ENCODE measurements at places on chromosomes 7 and 10.

GRCh38 chr7:141313896-141314295, 237.3 kb upstream of the AGK start:
- DNase-seq = no peak

- no peak for DNase-seq
Measured at GRCh38 chr7:69859342-69859741, 261.1 kb downstream of the AUTS2 start.

DNA sequence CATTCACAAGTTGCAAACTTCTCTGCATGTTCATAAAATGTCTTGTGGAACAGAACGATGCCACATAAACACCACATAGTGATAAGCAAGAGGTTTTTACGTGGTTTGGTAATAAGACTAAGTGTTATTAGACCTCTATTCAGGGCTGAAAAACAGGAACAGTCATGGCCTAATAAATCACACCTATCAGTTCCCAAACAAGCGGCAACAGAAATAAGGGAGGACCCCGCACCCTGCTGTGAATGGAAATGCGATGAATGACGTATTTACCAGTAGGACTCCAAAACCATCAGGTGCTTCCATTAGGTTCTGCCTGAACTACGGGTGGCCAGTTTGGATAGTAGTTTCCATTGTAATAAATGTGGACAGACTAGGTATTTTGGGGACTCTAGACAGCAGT, 129.1 kb downstream of the TAX1BP1 start:
- no peak for DNase-seq

GRCh38 chr7:26398427-26398755, 106.7 kb downstream of the SNX10 start:
- DNase-seq = peak; percentile 68

- no peak for DNase-seq
Measured at GRCh38 chr7:102189756-102190155, 96.9 kb upstream of the SH2B2 start.

DNA sequence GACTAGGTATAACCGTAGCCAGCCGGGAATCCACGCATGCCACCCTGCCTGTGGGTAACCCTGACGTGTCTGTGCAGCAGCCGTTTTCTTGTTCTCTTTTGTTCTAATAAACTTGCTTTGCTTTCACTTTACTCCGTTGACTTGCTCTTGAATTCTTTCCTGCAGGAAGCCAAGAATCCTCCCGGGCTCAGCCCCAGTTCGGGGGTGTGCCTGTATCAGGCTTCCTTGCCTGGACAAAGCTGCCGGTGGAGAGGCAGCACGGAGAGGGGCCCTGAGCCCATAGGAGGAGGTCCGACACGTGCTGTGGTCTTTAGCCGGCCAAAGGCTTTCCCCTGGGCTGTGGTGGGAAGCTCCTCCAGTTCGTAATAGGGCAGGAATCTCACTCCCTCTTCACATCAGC, 256.5 kb upstream of the PPP2R2D start:
- no peak for DNase-seq

DNA sequence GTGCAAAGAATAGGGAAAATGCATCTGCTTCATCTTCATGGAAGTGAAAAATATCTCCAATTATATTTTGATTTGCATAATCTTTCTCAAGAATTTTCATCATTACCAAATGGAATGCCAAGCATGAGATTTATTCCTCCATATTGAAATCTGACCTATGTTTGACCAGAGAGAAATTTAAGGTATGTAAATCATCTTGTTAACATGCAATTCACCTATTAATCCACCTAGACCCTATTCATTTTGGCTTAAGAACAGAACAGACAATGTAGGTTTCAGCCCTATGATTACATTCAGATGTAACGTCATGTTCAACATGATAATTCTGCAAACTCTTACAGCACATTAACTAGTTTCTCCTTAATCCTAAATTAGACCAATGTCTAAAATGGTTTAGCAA, 30.8 kb upstream of the TMEM140 start:
- no peak for DNase-seq

DNA sequence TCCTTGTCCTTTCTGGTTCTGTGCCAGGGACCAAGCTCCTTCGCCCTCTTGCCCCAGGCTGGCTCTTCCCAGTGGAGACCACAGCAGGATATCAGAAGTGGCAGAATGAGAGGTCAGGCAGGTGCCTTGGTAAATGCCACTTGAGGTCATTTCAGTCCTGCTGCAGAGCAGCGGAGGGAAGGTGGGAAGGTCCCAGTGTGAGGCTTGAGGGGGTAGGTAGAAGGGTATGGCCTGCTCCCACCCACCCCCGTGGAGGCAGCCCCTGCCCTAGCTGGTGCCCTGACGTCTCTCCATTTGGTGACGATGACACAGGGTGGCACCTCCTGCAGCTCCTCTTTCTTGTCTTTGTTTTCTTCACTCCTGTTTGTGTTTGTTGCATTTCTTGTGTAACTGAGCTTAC, 538.8 kb downstream of the TCERG1L start:
- DNase-seq = no peak

- peak; percentile 75 for DNase-seq
Measured at GRCh38 chr7:1447551-1448244, 11.6 kb downstream of the MICALL2 start.

DNA sequence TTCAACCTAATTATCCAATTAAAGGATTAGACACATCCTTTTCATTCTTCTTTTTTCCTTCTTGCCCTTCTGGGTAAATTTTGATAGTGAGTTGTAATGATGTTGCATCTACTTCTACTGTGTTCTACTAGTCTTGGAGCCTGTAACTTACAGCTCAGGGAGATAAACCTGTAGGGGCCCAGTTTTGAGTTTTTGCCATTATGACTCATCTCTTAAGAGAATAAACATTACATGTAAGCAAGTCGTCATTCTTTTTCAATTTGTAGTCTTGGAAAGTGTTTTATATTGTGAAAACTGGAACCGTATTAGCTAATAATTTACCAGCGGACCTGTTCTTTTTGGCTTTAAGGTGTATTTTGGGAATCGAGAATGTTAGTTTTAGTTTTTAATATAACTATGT, 89.7 kb upstream of the RPA3 start:
- peak; percentile 8 for DNase-seq

- peak; percentile 63 for DNase-seq
Measured at GRCh38 chr10:11881477-11882417, 58.6 kb downstream of the PROSER2 start.

- DNase-seq = no peak
Measured at GRCh38 chr7:41205600-41205999, 497.3 kb downstream of the INHBA start.
